Calu3 (cell line): ENCODE measurements at places on chromosomes 4 and X.
A peak's percentile ranks its signal among the peaks of the same experiment; 100 is the strongest.

DNA sequence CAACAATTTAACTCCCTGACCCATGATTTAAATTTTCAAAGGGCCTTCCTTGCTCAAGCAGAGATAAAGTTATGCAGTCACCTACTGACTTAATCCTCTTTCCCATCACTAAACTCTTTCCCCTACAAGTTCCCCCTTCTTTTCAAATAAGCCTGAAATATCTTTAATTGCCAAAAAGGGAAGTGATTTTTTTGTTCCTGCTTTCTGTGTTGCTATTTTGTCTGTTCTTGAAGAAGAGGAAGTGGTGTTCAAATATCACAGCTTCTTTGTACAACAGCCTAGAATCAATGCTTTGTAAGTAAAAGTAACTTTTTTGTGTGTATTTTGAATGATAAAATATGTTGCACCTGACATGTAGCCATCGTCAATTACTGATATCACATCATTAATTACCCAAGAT, 595.9 kb downstream of the CENPC start:
- DNase-seq: no peak
- H3K36me3 ChIP-seq: no peaks in the 10 kb centered on the region
- no peak overlapping the region for H3K27ac ChIP-seq

DNA sequence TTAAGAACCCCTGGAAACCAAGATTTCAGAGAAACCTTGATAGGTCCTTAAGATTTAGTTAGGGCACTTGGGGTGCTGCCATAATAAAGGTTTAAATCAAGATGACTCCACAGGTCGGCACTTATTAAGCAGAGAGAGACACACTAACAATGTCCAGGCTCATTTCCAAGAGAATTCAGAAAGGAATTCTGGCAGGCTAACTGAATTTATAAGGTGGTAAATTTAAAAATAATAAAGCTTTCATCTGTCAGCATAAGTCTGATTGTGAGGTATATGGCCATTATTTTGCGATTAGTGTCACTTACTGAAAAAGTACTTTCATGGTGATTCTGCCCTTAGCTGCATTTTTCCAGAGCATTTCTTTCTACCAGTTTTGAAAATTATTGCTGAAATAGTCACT, 472.7 kb downstream of the ARAP2 start:
- no peak overlapping the region for H3K4me3 ChIP-seq
- no peak for DNase-seq
- H3K27ac ChIP-seq: no peak overlapping the region

DNA sequence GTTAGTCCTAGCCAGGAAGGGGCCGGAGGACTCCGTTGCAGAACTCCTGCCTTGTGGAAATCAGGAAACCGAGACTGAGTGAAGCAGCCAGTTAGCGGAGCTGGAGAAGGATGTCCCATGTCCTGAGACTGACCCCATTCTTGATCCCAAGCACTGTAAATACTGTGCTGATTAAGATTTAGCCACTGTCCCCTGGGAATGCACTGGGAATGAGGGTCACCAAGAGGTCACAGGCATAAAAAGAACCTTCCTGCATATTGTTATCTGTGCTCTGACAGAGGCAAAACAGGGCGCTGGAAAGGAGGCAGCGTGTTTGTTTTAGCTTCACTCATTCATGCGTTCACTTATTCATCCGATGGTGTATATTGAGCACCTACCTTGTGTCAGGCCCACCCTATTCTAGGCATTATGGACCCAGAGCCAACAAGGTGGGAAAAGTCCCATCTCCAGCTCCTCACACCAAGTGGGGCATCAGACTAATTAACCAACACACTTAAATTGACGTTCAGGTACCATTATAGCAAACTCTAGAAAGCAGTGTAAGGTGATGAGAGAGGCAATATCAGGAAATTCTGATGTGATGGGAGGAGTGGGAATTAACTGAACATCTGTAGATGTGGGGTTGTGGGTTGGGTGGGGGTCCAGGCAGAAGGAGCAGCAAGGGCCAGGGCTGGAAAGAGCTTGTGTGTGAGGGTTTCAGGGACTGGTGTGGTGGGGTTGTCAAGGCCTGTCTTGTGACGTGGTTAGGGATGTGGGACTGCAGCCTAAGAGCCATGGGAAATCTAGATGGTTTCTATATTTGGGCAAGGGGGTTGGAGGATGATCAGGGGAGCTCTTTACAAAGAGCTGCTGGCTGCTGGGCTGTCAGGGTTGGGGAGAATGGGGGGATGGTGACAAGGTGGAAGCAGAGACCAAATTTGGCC, 10.6 kb upstream of the SLC2A9 start:
- peaks cover 10% of the 10 kb centered on the region for H3K36me3 ChIP-seq
- peak overlapping the region; percentile 69 for H3K27ac ChIP-seq
- H3K4me3 ChIP-seq: no peak overlapping the region
- no peaks in the 10 kb centered on the region for H3K27me3 ChIP-seq
- peaks cover 25% of the 10 kb centered on the region for H3K4me1 ChIP-seq

GRCh38 chrX:39261446-39262147, 460.3 kb downstream of the MID1IP1 start:
- H3K4me1 ChIP-seq: no peaks in the 10 kb centered on the region
- no peaks in the 10 kb centered on the region for H3K36me3 ChIP-seq
- peak; percentile 34 for DNase-seq
- H3K27ac ChIP-seq: no peak overlapping the region

DNA sequence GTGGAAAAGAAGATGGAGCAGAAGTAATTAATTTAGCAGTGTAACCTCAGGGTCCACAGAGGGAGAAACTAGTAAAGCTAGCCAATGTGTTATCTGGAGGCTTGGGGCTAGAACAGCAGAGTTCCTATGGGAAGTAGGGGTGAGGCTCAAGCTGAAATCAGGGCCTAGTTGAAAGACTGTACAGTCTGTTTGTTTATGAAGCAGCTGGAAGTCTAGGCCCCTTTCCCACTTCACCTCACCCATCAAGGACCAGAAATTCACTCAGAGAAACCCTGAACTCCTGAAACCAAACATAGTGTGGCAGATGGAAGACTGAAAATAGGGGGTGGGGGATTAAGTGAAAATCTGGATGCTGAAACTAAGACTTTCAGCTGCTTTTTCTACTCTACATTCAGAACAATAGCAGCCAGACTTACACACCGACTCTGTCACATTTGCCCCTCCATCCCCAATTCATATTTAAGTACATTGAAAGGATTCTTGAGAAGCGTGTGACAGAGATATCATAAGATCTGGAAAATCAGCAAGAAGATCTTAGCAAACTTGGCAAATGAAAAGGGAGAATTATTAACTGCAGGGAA, 32.6 kb upstream of the FAM241A start:
- no peak for DNase-seq
- no peaks in the 10 kb centered on the region for H3K36me3 ChIP-seq
- peaks cover 35% of the 10 kb centered on the region for H3K4me1 ChIP-seq
- H3K4me3 ChIP-seq: peak overlapping the region; percentile 22
- H3K27me3 ChIP-seq: no peaks in the 10 kb centered on the region

GRCh38 chrX:38891641-38892413, 90.6 kb downstream of the MID1IP1 start:
- H3K4me3 ChIP-seq: no peak overlapping the region
- H3K27ac ChIP-seq: no peak overlapping the region
- no peaks in the 10 kb centered on the region for H3K36me3 ChIP-seq
- no peaks in the 10 kb centered on the region for H3K4me1 ChIP-seq

DNA sequence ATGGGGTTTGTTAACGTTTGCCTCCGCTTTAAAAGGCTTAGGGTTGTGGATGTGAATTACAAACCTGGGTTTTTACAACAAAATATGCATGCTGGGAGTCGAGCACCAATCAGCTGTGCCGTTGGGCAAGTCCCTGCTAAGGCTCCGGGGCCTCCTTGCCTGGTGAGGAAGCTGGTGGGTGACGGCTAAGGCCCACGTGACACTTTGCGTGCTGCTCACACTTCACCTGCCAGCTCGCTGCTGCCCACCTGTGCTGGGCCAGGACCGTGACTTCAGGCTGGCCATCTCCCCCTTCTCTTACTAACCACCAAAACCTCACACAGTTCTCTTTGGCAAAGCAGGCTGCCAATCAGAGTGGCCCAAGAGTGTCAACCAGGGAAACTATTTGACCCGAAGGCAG, 178.3 kb downstream of the AFAP1 start:
- H3K36me3 ChIP-seq: peaks cover 23% of the 10 kb centered on the region
- no peak overlapping the region for H3K4me3 ChIP-seq
- H3K27me3 ChIP-seq: no peaks in the 10 kb centered on the region

GRCh38 chrX:118571836-118572235, 76.2 kb downstream of the DOCK11 start:
- H3K27me3 ChIP-seq: no peaks in the 10 kb centered on the region
- no peak for DNase-seq
- no peaks in the 10 kb centered on the region for H3K36me3 ChIP-seq
- H3K4me3 ChIP-seq: no peak overlapping the region
- H3K4me1 ChIP-seq: no peaks in the 10 kb centered on the region

- no peak overlapping the region for H3K27ac ChIP-seq
- H3K4me1 ChIP-seq: peaks cover 22% of the 10 kb centered on the region
- peaks cover 5% of the 10 kb centered on the region for H3K36me3 ChIP-seq
- DNase-seq: no peak
Observed at GRCh38 chrX:100662796-100663195, 18.8 kb downstream of the SRPX2 start.

DNA sequence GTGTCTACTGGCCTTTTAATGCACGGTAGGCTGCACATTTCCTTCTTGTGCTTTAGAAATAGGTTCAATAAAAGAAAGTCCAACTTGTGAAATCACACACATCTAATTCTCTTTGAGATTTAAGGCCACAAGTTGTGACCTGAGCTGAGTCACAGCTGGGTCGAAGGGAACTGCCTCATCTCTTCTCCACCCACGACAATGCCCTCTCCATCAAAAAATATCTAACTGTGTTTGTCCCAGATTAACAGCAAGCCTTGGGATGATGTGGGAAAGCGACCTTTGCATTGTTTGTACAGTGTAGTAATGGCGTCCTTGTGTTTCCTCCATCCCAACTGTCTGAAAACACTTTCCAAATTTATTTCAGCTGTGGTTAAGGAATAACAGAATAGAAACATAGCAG, 168.9 kb downstream of the AMELX start:
- H3K4me3 ChIP-seq: no peak overlapping the region
- no peak for DNase-seq
- no peak overlapping the region for H3K27ac ChIP-seq
- H3K36me3 ChIP-seq: no peaks in the 10 kb centered on the region

DNA sequence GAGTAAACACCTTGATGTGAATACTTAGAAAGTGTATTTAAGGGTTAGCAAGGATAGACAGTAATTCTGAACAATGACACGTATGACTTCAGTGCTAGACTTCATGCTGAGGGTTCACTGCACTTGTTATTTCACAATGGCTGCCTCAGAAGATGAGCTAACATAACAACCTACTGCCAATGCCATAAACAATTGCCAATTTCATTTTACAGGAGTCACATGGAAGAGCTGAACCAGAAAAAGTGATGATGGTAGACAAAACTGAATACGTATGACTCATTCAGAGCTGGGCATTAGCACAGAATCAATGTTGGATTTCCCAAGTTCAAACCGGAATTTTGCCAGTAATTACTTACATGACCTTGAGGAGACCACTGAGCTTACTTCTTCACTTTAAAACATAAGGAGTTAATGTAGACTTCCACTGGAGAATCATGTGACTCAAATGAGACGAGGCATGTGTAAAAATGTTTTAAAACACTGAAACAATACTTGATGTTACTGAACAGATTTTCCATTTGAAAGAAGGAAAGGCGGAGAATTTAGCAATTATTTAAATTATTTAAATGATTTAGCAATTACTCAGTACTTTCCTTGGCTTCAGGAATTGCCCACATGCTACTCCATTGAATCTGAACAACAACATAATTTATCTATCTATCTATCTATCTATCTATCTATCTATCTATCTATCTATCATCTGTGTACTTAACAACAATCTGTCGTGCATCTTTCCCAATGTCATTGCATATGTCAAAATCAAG, 868.5 kb upstream of the SLIT2 start:
- DNase-seq: no peak
- no peak overlapping the region for H3K27ac ChIP-seq
- H3K4me3 ChIP-seq: no peak overlapping the region
- H3K27me3 ChIP-seq: no peaks in the 10 kb centered on the region

DNA sequence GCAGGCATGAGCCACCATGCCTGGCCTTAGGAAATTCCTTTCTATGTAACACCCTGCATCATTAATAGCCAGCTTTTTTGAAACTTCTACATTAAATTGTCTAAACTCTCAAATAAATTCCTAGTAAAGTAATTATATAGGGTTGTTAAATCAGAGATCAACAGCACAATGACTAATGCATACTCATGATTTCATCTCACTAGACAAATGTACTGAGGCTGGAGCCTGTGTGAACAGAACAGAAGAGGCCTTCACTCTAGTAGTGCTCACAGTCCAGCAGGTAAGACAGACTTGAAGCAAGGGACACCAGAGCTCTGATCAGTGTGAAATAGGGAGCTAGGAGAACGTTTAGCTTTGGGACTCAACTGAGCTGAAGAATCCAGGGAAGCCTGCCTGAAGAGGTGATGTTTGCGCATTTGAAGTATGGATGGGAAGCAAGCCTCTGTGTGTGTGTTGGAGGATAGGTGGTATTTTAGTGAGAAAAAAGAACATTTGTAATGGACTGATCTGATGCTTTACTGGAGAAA, 3.9 kb downstream of the ZFP42 start:
- peaks cover 14% of the 10 kb centered on the region for H3K4me1 ChIP-seq
- no peak for DNase-seq
- no peak overlapping the region for H3K27ac ChIP-seq
- H3K4me3 ChIP-seq: no peak overlapping the region
- no peaks in the 10 kb centered on the region for H3K27me3 ChIP-seq
- H3K36me3 ChIP-seq: no peaks in the 10 kb centered on the region

DNA sequence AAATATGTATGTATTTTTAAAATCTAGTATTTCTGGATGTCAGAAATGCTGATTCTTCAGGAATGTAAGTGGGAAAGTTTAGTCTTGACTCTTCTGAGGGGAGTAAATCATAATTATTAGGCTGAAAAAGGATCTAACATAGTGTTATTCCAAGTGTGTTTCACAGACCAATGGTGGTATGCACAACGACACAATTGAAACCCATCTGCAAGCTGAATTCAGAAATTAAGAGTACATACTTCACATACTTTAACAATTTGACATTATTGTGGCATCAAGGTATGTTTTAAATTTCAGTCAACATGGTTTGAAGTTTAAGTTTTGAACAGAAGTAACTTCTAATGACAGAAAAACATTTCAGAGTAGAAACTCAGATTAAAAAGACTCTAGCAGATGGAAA, 236.7 kb downstream of the SLC7A11 start:
- H3K27me3 ChIP-seq: no peaks in the 10 kb centered on the region
- H3K4me1 ChIP-seq: no peaks in the 10 kb centered on the region
- no peak overlapping the region for H3K4me3 ChIP-seq

DNA sequence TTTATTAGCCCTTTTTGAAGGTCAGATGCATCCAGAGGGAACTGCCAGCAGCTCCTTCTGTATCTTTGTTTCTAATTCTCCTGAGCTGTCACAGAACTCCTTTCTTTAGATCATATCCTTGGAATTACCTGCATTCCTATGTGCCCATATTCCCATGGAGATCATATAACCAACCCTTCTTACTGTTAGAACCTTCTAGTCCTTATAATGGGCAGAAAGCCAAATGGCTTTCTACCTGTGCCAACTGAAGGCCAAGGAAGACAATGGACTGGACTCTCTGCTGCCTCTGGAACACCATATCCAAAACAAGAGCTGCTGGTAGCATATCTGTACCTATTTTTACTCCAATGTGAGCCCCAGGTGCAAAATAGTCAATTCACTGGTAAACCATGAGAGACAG, 60.7 kb downstream of the TBC1D9 start:
- no peak for DNase-seq
- H3K27ac ChIP-seq: no peak overlapping the region
- no peaks in the 10 kb centered on the region for H3K4me1 ChIP-seq
- H3K4me3 ChIP-seq: no peak overlapping the region
- H3K36me3 ChIP-seq: no peaks in the 10 kb centered on the region
- peaks cover 3% of the 10 kb centered on the region for H3K27me3 ChIP-seq

- no peak overlapping the region for H3K27ac ChIP-seq
- no peak overlapping the region for H3K4me3 ChIP-seq
- no peak for DNase-seq
- no peaks in the 10 kb centered on the region for H3K36me3 ChIP-seq
- H3K27me3 ChIP-seq: no peaks in the 10 kb centered on the region
Observed at GRCh38 chr4:187414716-187415115, 580.9 kb upstream of the ZFP42 start.
